ENCODE measurements at places on chromosomes 11 and 22. TPM values are rescaled to one million over a fixed set of nuclear protein-coding genes. Genes with fewer than 3 reads are reported as not detected.

OR52H1 gene
- 0.38 TPM for total RNA-seq

SMIM35 gene
- not detected for total RNA-seq

LRRC55 gene
- 0.31 TPM for total RNA-seq

OR2D2 gene
- total RNA-seq = 0.19 TPM

ZP1 gene
- not detected for total RNA-seq

RFPL1 gene
- not detected for total RNA-seq

GNAZ gene
- 0.57 TPM for total RNA-seq

TMPRSS5 gene
- 0.16 TPM for total RNA-seq

OR51B2 gene
- total RNA-seq = not detected

SEC14L6 gene
- total RNA-seq = 0.13 TPM

P2RX6 gene
- not detected for total RNA-seq

C11orf91 gene
- not detected for total RNA-seq

PRR33 gene
- not detected for total RNA-seq
